ENCODE measurements at places on chromosomes 4 and X.

GRCh38 chr4:820230-821172 is 5.4 kb downstream of the CPLX1 start:
- DNase-seq = peak; percentile 14

DNA sequence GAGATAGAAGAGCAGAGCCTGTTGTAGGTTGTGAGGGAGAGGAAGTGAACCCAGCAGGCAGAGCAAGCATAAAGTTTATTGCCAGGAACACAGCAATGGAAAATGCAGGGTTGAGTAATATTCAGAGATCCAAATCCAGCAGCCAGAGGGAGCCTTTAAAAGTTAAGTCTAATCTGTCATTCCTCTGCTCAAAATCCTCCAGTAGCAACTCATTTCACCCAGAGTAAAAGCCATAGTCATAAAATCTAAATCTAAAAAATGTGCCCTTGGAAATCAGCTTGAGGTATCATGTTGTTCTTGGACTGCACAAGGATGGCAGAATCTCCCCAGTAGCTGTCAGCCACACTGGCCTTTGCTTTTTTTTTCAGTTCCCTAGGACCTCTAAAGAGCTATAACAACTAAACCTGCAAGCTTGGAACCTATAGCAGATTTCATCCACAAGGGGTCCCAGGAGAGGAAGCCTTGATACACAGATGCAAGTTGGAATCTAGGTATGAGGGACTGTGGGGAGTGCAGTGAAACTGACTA is 62.9 kb upstream of the FRAS1 start:
- DNase-seq = no peak

DNA sequence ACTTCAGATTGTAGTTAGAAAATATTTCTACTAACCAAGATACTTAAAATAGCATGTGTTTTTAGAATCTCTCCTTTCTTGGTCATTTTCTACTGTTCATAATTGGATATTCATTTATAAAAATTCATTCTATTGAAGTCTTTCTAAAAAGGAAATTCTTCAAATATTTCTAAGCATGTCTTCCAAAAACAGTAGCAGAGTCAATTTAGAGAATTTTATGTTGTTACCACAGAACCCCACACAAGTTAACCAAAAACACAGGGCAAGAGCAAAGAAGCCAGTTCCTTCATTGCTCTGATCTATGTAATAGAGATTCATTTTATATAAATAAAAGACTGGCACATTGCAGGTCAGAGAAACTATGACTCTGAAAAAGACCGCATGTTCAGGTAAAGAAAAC is 345.1 kb upstream of the PITX2 start:
- DNase-seq = no peak

- DNase-seq = no peak
Observed at GRCh38 chr4:118969359-118969758, 80.7 kb downstream of the SYNPO2 start.

DNA sequence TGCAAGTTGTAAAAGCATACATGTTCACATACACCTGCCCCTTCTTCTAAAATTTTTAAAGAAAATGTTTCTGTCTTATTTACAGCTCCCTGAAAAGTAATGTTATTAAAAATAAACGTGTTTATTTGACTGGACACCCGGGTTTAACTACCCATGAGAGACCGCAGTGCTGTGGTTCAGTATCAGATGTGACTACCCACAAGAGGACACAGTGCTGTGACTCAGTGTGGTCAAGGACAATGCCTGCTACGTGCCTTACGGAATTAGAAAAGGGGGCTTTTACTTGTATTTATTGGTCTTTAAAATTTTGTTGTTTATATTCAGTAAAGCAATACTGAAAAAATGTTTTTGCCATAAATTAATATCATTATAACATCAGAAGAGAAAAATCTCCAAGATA is 641.4 kb downstream of the TRIML1 start:
- DNase-seq = no peak

GRCh38 chr4:142036795-142037583 is 400.6 kb downstream of the IL15 start:
- DNase-seq = no peak

- no peak for DNase-seq
Observed at GRCh38 chr4:24419181-24420034, 164.9 kb downstream of the DHX15 start.

- DNase-seq = no peak
Observed at GRCh38 chr4:21544955-21545354, 403.6 kb downstream of the KCNIP4 start.

- DNase-seq = no peak
Observed at GRCh38 chrX:39777623-39778025, 320.1 kb downstream of the BCOR start.

DNA sequence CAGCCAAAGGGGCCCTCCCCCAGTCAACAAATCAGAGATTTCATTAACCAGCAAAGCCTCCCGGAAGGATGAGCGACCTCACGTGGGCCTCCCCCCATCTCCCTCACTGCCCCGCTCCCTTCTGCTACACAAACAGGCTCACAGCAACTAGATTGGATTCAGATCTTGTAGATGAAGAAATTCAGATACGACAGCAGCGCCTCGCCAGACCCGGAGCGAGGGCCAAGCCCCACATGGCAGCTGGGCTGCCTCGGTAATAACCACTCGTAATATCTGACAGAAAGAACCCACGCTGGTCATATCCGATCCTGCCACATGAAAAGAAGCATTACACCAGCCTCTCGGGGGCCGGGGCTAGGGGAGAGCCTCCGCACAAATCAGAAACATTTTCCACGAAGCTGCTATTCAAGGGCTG is 581.3 kb downstream of the BCOR start:
- DNase-seq = no peak
